ENCODE measurements at places on chromosomes 7 and 10.
A peak's percentile ranks its signal among the peaks of the same experiment; 100 is the strongest.

DNA sequence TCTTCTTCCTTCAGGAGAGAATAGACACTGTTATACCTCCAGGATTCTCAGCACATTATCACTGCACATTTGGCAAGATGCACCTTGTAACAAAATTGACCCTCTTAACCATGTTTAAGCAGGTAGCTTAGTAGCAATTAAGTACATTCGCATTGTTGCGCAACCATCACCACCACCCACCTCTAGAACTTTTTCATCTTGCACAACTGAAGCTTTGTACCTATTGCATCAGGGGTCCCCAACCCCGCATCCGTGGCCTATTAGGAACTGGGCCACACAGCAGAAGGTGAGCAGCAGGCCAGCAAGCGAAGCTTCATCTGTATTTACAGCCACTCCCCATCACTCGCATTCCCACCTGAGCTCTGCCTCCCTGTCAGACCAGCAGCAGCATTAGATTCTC, 29.9 kb upstream of the SMURF1 start:
- no peak for DNase-seq

DNA sequence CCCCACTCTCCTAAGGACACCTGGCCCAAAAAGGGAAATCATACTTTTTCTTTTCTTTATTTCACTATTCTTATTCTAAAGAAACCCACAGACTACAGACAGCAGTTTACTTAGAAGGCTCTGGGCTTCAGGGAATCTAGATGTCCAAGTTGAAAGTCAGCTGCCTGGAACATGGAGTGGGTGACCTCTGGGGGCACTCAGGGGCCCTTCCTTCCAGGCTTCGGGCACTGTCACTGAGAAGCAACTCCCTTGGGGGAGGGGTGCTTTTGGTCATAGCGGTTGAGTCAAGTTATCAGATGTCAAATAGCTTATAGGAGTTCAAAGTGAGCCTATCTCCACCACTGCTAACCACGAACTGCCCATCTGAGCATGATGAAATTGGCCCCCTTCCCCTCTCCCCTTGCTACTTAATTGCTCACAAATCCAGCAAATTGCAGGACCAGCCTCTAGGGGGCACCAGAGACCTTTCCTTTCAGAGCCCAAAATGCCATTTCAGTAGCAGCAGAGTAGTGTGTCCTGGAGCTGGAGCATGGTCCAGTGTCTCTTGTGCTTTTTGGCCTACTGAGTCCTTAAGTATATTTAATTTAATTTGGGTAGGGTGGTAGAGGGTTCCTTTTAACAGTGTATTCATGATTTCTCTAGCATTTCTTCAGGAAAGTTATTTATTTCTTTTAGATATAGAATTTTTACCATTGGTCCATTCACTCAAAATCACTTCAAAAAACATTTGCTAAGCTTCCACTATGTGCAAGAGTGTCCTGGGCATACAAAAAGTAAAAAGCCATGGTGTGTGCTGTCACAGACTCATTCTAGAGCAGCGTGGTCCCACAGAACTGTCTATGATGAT, 463.8 kb downstream of the KCNMA1 start:
- DNase-seq, result peak; percentile 60

DNA sequence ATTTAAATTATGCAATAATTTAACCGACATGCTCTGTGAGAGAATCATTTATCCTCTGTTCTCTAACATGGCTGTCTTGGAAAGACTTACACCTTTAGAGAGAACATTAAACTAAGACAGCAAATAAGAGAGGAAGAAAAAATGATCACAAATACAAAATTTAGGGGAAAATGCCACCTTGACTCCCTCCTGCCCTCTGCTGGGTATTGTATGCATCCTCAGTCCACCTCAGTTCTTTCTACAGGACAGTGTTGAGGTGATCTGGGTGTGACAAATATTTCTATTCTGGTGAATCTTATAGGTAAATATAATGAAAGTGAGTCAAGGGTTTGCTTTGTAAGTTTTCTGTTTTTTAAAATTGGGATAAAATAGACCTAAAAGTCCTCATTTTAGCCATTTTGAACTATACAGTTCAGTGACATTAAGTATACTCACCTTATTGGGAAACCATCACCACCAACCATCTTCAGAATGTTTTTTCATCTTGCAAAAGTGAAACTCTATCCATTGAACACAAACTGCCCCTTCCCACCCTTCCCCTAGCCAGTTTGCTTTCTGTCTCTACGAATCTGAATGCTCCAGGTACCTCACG, 61.5 kb upstream of the ELMO1 start:
- DNase-seq, result no peak

GRCh38 chr7:259751-260405, 30.1 kb upstream of the FOXL3 start:
- DNase-seq, result peak; percentile 19

DNA sequence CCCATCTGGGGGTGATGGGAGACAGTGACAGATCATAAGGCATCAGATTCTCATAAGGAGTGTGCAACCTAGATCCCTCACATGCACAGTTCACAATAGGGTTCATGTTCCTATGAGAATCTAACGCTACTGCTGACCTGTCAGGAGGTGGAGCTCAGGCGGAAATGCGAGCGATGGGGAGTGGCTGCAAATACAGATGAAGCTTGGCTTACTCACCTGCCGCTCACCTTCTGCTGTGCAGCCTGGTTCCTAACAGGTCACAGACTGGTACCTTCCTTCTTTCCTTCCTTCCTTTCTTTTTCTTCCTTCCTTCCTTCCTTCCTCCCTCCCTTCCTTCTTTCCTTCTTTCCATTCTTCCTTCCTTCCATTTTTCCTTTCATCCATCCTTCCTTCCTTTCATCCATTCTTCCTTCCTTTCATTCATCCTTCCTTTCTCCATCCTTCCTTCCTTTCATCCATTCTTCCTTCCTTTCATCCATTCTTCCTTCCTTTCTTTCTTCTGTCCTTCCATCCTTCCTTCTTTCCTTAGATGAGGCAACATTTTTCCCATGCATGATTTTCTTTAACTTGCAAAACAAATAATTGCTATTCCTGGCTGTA, 370.0 kb upstream of the AUTS2 start:
- DNase-seq, result no peak

- DNase-seq, result no peak
Observed at GRCh38 chr7:48337012-48337621, 165.9 kb downstream of the ABCA13 start.

GRCh38 chr7:130492523-130493274, 814 bp downstream of the MEST start:
- no peak for DNase-seq

- no peak for DNase-seq
Observed at GRCh38 chr7:129792721-129793120, 160.0 kb downstream of the UBE2H start.

DNA sequence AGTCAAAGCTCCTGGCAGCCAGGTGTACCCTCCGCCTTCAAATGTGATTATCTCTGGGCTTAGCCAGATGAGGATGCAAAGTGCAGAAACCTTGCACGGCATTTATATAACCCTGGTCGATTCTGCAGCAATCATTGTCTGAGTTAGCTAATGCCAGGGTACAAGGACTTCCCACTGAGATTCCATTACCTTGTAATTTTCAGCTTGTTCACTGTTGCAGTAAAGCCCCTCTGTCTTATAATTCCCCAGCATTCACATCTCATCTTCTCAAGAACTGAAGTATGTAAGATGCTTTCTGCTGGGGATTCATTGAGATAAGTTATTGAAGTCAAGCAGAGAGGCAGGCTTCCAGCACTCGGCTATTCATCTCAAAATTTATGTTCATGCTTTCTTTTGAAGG, 1090.6 kb upstream of the AUTS2 start:
- no peak for DNase-seq

DNA sequence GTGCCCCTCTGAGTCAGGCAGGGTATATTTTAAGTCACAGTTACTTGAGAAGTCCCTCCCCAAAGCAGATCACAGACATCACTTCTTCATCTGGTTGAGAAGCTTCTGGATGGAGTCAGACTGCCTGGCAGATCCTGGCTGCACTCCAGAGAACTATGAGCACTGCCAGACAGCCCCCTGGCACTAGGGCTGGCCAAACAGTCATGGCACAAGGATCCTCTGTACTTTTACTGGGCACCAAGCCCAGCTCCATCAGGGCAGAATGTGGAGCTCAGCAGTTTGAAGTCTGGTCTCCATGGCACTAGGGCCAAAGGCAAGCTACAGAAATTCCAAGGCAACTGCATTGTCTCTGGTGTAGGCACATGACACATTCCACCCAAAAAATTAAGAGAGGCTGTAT, 162.1 kb downstream of the NRG3 start:
- DNase-seq, result no peak

DNA sequence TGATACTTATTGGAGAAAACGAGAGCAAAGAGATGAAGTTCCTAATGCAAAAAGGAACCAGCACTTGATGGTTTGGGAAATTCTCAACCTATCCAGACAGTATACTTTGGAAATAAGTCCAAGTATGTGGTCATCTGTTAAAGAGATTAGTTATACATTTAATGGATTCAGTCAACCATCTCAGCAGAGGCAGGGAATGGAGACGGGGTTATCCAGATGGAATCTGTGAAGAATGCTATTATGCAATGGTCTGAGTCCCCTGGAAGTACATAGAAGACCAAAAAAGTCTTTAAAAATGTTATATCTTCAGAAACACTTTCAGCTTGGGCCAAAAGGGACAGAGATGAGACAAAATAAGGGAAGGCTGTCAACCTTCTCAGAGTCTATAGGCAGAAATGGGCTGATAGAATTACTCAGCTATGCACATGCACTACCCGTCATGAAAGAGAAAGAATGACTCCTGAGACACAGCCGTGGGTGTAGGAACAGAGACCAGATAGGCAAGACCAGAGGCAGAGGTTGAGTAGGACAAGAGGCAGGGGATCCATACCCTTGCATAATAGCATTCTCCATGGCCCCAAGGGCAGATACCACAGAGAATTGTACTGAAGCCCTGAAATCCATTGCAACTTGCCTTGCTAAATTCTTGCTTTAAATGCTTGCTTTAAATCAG, 738.8 kb upstream of the POT1 start:
- no peak for DNase-seq

DNA sequence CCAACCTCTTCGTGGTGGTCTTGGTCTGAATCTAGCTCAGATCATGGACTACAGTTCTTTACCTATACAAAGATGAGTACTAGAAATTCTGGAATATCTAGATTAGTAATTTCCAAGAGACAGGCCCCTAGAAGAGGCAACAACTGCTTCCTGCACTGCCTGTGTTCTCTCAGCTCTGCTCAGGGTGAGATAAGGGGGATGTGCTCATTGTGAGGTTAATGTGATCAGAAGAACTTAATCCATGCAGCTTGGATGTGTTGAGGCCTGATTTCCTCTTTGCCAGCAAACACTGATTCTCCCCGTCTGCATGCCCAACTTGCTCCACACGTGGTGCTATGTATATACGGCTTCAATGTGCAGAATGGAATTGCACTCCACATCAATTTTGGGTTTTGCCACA, 268.0 kb downstream of the PHTF2 start:
- DNase-seq, result no peak

GRCh38 chr7:101112233-101112632, 14.7 kb upstream of the SERPINE1 start:
- peak; percentile 49 for DNase-seq

GRCh38 chr10:124745673-124746072, 1.5 kb upstream of the FAM53B start:
- no peak for DNase-seq

DNA sequence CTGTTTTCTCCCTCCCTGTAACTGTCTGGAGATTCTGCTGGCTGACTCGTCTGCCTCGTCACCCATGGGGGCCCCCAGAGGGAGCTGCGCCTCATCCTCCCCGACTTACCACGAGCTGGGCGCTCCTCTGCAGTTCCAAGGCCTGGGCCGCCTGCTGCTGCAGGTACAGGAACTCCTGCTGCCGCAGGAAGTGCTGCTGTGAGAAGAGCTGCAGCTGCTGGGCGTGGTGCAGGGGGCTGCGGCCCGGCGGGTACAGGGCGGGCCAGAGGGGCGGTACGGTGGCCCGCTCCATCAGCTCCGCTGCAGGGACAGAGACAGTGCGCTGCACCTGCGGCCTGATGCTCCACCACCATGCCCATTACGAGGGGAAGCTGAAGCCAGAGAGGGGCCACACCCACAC, 47.7 kb downstream of the TNRC18 start:
- DNase-seq, result no peak

DNA sequence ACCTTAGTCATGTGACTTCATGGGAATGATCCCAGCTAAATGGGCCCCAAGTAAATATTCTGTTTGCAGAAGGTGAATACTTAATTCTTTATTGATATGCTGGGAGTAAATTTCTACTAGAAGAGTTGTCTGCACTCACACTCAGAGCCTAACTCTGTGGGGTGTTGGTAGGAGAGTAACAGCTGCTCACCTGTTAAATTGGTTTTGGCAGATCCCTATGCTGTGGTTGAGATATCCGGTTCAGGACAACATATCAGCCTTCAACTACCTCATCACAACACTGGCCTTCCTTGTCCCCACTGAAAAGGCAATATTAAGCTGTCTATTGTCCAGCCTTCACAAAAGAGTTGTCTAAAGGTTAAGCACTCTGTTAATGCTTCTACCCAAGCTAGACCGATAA, 738.3 kb downstream of the INHBA start:
- no peak for DNase-seq

GRCh38 chr10:132006966-132007365, 25.2 kb upstream of the BNIP3 start:
- DNase-seq, result no peak

- no peak for DNase-seq
Observed at GRCh38 chr10:29588629-29589421, 45.9 kb downstream of the SVIL start.

- DNase-seq, result peak; percentile 10
Observed at GRCh38 chr7:18831419-18831818, 286.0 kb downstream of the TWIST1 start.

GRCh38 chr10:95480102-95480900, 80.9 kb downstream of the SORBS1 start:
- DNase-seq, result no peak

- DNase-seq, result no peak
Observed at GRCh38 chr7:121195874-121196273, 132.9 kb upstream of the WNT16 start.

- DNase-seq, result no peak
Observed at GRCh38 chr10:121828045-121828444, 99.8 kb downstream of the ATE1 start.

DNA sequence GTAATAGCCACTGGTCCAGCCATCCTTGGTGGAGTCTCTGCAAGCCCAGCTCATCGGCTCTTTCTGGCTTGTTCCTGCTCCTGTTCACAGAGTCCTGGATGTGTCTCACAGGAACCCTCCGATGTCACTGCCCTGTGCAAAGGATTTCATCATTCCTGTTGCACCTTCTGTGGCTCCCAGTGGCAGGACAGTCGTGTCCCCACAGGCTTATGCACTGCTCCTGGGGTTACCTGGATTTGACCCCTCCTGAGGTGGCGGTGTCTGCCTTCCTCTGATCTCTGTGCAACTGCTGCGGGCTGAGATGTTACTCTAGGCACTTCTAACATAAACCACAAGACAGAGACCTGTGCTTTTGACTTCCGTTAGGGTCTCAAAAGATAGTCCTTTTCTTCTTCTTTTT, 30.6 kb downstream of the APBB1IP start:
- no peak for DNase-seq

GRCh38 chr7:88485821-88486220, 179.1 kb upstream of the STEAP4 start:
- no peak for DNase-seq

GRCh38 chr10:4355350-4355749, 470.7 kb upstream of the AKR1E2 start:
- no peak for DNase-seq

GRCh38 chr10:72242675-72243074, 26.6 kb upstream of the ASCC1 start:
- peak; percentile 69 for DNase-seq

Data from heart left ventricle (tissue), 16 donors.